ENCODE measurements at places on chromosomes 4 and X.

DNA sequence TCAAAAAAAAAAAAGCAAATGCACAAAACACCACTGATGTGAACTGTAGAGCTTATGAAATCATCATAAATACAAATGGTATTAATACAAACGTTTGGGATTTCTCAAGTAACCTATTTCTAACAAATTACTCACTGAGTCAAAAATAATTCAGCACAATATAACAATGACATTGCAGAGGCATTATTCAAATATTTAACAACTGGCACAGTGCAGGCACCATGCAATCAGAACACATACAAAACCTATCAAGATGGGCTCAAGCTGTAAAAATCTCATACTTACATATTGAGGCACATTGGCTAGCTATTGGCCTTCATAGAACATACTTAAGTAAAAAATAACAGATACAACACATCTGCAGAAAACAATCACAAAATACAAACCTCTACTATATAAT, 81.1 kb downstream of the LRBA start:
- DNase-seq, result no peak

DNA sequence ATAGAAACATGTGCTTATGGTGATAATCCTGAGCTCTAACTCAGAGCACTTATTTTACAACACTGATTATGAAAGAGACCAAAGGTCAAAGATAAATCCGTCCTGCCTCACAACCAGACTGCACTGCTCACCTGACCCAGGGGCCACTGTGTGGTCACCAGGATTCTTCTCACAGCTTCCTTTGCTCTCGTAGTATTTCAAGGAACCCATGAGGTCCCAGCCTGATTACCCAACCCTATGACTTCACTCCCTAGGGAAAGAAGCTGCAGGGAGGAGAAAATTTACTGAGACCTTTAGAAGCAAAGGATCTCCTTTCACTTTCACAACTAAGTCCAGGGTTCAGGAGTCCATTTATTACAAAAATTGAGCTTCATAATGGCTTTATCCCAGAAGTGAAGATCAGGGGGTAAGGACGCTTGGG, 9.6 kb downstream of the SLC25A5 start:
- no peak for DNase-seq

GRCh38 chrX:20037186-20037585, 46.3 kb upstream of the BCLAF3 start:
- DNase-seq, result no peak

DNA sequence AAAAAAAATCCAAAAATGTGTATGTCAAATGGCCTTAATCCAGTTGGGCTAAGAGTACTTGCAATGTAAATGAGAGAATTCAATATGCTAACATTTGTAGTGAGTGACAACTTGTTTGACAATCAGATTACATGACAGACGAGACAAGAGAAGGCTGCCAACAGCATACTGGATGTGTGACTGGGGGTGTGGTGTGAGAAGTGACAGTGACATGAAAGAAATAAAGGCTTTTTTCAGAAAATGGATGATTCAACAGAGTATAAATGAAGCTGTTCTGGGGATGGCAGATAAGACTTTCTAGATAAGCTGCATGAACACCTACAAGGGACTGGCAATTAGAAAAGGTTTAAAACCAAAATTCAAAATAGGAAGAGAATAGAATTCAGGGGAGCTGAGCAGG, 143.4 kb downstream of the CENPC start:
- no peak for DNase-seq

- no peak for DNase-seq
Measured at GRCh38 chr4:77127215-77127614, 29.8 kb upstream of the CCNG2 start.

GRCh38 chr4:186294160-186294559, 28.2 kb downstream of the F11 start:
- DNase-seq, result peak; percentile 1

DNA sequence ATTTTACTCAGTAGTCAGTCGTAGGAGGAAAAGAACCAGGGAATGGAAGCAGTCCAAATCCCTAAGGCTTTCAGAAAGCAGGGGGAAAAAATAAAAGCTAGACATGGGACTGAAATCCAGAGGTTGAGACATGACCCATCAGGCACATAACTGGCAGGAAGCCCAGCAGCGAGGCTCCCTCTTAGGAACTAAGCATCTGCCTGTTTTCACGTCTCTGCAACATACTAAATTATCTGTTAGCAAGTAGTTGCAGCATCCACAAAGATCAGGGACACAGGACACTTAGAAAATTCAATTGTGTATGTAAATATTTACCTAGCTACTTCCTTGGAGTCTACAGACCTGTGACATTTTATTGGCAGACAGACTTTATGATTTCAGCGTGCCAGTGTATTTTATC, 118.0 kb upstream of the EDNRA start:
- DNase-seq, result no peak

DNA sequence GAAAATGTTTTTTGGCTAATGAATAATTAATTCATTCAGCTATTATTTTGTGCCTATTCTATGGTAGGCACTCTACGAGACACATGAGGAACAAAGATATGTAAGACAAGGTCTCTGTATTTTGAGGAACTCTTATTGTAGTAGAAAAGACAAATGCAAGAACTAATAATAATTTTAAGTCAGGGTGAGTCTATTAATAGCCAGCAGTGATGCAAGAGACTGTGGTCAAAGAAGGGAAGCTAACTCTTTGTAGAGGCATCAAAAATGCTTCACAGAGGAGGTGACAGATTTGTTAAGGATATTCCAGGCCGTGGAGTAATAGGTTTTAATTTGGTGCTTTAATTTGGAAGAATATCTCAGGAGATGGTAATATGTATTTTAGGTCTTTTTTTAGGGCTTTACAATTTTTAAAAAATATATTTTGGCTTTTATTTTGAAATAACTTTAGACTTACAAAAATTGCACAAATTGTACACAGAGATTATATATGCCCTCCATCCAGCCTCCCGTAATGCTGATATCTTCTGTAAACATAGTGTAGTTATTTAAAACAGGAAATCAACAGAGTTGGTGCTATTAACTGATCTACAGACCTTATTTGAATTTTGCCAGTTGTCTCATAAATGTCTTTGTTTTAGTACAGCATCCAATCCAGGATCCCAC, 48.1 kb downstream of the DCLK2 start:
- DNase-seq, result no peak

- no peak for DNase-seq
Measured at GRCh38 chr4:171651071-171651470, 162.1 kb upstream of the GALNTL6 start.

DNA sequence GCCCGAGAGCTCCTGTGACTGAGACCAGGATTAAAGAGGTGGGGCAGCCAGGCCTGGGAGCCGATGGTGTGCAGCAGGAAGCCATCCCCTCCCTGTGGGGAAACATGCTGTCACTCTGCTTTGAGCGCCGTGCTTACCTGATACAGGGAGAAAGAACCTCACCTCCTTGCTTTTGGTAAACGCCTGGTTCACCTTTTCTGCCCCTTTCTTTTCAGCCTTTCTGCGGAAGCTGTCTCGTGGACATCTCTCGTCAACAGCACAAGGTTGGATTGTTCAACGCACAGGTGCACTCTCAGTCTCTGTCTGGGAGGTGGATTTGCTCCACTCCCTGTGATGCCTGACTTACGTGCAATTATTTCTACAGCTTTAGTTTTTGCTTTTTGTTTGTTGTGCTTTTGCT, 12.0 kb downstream of the ZFYVE28 start:
- DNase-seq, result no peak

DNA sequence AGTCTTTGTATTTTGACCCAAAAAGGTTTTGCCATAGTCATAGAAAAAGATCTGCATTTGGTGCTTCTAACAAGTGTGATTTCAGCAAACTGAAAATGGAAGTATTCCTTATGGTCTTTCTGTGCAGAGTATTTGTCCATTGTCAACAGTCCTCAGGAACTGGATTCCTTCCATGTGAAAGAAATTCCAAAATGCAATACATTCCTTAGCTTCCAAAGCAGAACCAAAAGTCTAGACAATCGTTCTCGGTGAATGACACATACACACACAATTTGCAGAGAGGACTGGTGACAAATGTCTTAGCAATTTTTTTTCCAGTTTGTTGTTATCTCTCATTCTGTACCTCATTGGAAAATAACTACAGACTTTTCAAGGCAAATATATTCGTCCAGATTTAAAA, 562.2 kb upstream of the SLIT2 start:
- DNase-seq, result no peak

DNA sequence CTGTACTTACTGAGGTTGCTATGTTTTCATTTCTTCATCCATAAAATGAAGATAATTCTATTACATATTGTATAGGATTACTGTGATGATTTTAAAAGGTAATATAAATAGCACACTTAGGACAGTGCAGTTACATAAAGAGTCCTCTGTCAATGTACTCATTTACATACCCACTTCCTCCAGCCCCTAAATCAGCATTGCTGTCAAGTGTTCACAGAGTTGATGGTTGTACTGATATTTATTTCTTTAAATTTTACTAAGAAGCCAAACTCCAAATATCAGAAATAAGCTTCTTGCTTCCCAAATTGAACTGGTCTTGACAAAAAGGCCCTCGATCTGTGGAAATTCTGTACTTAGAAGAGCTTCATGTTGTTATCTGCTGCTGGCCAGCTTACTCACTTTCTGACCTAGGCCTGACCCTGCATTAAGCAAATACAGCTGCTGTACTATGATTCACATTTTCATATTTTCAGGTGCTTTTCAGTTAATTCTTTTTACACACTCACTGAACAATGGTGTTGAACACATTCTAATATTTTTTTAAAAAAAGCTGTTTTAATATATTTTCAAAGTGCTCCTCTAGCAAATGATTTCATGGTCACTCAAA, 259.6 kb downstream of the UNC5C start:
- no peak for DNase-seq

DNA sequence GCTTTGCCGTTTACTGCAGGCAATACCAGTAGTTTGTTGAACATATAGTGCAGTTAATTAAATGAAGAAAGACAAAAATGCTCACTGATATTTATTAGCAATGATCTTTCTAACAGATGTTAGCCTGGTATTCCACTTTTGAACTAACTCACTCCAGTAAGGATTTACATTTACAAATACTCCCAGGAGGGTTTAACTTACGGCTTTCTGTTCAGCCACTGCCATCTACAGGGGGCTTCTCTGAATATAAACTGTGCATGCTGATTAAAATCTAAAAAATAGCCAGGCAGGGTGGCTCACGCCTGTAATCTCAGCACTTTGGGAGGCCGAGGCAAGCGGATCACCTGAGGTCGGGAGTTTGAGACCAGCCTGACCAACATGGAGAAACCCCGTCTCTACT, 2.2 kb upstream of the SRD5A3 start:
- no peak for DNase-seq

- DNase-seq, result no peak
Measured at GRCh38 chrX:54639018-54639345, 109.0 kb downstream of the GNL3L start.

DNA sequence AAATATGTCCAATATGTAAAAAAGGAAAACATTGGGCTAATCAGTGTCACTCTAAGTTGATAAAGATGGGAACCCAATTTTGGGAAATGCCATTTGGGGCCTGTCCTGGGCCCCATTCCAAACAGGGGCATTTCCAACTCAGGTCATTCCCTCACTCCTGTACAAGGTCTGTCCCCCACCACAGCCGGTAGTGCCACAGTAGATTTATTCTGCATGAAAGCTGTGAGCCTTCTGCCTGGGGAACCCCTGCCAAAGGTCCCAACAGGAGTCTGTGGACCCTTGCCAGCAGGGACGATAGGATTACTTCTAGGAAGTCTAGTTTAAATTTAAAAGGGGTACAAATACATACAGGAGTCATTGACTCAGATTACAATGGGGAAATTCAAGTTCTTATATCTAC, 317.6 kb upstream of the GNPDA2 start:
- no peak for DNase-seq

DNA sequence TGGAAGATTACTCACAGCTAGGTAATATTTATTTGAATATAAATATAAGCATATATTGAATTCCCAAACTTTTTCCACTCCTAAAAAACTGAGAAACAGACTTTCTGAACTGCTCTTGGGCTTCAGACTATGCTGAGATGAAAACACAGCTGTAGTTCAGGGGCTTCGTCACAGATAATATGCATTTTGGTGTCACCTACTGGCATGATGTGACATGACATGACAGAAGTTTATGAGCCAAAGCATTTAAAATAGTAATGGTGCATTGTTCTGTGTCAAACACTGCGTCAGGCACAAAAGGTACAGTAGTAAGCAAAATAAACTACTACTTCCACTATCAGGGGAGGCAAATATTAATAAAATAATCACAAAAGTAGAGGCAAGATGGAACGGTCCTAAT, 171.3 kb downstream of the BTC start:
- DNase-seq, result peak; percentile 26

- DNase-seq, result no peak
Measured at GRCh38 chr4:10727140-10727880, 42.7 kb upstream of the CLNK start.

GRCh38 chr4:183035726-183036415, 63.2 kb upstream of the WWC2 start:
- no peak for DNase-seq

GRCh38 chrX:119900976-119901375, 5.3 kb downstream of the AKAP14 start:
- no peak for DNase-seq

DNA sequence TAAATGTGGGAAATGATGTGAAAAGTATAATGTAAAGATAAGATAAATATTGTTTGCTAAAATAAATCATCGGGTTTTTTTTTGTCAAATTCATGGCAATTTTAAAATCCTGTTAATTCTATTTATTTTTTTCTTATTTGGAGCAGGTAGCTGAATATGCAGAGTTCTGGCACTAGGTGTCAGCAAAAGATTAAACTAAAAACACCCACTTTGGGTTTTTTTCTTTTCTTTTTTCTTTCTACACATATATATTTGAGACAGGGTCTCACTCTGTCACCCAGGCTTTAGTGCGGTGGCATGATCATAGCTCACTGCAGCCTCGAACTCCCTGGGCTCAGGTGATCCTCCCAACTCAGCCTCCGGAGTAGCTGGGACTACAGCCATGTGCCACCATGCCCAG, 6.9 kb upstream of the RAP2C start:
- no peak for DNase-seq

- no peak for DNase-seq
Measured at GRCh38 chrX:1485033-1485432, 32.3 kb upstream of the ASMTL start.

GRCh38 chr4:8326206-8326605, 56.7 kb downstream of the HTRA3 start:
- DNase-seq, result no peak

- peak; percentile 42 for DNase-seq
Measured at GRCh38 chr4:56976837-56977320, 527 bp downstream of the NOA1 start.

- no peak for DNase-seq
Measured at GRCh38 chr4:172716291-172716690, 452.3 kb upstream of the GALNT7 start.

GRCh38 chrX:54452920-54453319, 12.7 kb downstream of the TSR2 start:
- no peak for DNase-seq

DNA sequence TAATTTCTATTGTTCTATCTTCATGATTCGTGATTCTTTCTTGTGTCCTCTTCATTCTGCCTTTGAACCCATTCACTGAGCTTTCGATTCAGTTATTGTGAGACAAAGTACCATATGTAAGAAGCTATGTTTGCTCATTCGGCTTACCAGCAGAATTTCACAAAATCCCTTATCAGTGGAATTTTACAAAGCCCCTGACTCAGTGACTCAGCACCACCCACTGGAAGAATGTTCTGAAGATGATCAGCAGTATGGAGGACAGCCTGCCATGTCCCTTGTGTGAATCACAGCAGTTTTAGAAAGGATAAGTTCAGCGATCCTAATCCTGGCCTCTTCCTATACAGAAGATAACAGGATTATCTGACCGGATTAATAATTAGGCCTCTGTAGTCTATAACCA, 5.8 kb upstream of the UXT start:
- no peak for DNase-seq

- DNase-seq, result no peak
Measured at GRCh38 chrX:16577483-16578029, 72.4 kb upstream of the S100G start.

Data from activated CD4-positive, alpha-beta T cell treated with anti-CD3 and anti-CD28 coated beads, Interleukin-2, amount 50 U/mL, for 16 hours (primary cell).